ENCODE measurements at places on chromosomes 1 and 21.
A peak's percentile ranks its signal among the peaks of the same experiment; 100 is the strongest.

DNA sequence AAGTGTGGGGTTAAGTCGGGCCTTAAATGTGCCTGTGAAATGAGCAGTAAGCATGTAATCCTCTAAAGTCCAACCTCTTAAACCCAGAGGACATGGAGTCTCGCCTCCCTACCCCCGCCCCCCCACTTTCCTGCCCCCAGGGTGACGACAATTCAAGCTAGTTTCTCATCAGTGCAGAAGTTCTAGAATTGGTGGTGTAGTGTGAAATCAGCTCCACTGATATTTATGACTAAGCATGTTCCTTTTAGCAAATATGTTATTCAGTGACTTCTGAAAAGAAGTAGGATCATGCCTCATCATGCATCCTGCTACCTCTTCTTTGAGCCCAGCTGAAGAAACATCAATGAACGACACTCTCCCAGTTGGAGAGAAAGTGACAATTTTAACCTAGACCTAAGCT is 2.6 kb upstream of the ABCB10 start:
- DNase-seq, result no peak

GRCh38 chr1:33727310-33727709 is 136.6 kb upstream of the HMGB4 start:
- DNase-seq, result no peak

- no peak for DNase-seq
Observed at GRCh38 chr1:204544321-204544720, 28.1 kb downstream of the MDM4 start.

DNA sequence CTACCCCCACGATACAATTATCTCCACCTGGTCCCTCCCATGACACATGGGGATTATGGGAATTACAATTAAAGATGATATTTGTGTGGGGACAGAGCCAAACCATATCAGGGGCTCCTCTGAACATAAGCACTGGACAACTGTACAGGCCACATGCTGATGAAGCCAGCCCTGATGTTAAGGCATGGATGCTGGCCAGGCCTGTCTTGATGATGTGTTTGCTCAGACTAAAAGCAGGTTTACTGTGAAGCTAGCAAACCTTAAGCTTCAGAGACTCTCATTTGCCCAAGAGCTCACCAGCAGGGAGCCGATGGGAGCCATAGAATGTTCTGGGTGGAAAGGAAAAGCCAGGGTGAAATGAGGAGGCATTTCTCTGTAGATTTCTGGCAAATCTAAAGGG is 135.3 kb upstream of the KCNK1 start:
- no peak for DNase-seq

DNA sequence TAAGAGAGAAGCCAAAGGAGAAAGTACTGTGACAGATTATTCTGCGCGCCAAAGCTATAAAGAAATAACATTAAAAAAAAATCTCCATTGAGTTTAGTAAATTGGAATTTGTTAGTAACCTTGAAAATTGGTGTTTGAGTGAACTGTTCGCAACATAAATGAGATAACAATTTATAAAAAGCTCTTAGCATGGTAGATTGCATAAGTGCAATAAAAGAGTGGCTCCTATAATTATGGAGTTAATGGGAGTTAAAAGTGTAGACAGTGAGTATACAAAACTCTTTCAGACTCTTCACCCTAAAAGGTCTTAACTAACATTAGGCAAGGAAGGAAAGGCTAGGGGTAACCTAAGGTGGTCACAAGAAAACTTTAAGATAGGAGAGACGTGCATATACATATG is 50.6 kb downstream of the RPRD2 start:
- DNase-seq, result no peak

- no peak for DNase-seq
Observed at GRCh38 chr1:182084487-182085316, 23.2 kb upstream of the ZNF648 start.

- DNase-seq, result peak; percentile 89
Observed at GRCh38 chr1:31701091-31701736, 2.6 kb downstream of the COL16A1 start.

DNA sequence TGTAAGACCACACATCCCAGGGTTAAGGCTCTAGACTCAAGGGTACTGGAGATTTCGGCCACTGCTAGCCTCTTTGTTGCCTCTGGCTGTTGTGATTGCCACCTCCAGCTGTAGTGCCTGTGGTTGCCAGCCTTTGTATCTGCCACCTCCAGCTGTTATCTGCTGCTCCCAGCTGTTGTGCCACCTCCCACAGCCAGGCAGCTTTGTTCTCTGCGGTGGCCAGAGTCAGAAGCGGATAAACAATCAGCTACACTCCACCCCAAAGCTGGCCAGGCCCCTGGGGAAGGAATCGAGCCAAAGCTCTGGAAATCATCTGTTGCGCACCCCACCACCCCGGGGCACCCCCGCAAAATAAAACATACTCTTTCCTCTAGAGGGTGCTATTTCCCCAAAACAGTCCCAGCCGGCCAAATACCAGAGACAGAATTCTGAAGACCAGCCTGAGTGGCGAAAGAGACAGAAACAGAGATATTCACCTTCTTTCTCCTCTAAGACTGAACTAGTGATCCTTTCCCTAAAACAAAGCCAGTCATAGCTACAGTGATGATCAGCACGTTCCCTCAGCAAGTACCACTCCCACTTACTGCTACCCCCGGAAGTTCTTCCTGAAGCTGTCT is 14.8 kb upstream of the PIGM start:
- DNase-seq, result peak; percentile 52

- DNase-seq, result no peak
Observed at GRCh38 chr1:58618303-58618702, 41.3 kb upstream of the TACSTD2 start.

DNA sequence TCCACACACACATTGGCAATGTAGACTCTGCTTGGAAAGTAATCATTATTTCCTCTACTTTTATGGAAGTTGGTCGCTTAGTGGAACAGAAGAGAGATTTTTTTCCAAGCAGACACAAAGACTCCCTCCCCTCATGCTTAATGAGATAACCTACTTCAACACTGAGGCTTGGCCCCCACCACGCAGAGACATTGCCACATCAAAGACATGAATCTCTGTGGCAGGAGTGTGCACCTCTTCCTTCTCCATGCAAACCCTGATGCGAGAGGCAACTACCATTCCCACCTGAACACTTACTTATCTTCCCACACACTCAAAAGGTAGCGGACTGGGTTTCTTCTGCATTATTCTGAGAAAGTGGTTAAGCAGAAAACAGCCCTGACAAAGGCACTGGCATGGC is 37.3 kb upstream of the LPAR3 start:
- DNase-seq, result no peak

- no peak for DNase-seq
Observed at GRCh38 chr1:93438716-93439115, 9.2 kb upstream of the FNBP1L start.

DNA sequence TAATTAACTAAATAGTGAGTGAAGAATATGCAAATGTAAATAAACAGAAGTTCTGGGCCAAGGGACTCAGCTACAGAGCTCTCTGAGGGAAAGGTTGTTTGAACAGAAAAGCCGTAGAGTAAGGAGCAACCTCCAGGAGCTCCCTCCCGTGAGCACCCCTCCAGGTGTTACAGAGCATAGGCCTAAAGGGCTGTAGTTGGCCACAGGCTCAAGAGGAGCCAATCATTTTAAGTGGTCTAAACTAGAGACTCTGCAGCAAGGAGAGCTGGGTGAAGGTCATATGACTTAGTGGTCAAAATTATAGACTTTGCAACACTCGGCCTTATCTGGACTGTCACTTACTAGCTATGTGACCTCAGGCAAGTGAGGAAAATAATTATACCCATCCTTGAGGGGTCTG is 19.1 kb upstream of the RXRG start:
- DNase-seq, result no peak

- DNase-seq, result peak; percentile 86
Observed at GRCh38 chr1:150552128-150552910, 3.1 kb downstream of the ADAMTSL4 start.

- DNase-seq, result no peak
Observed at GRCh38 chr21:27277110-27277509, 310.2 kb upstream of the ADAMTS5 start.

- DNase-seq, result peak; percentile 32
Observed at GRCh38 chr1:101235696-101236515, 913 bp upstream of the S1PR1 start.

DNA sequence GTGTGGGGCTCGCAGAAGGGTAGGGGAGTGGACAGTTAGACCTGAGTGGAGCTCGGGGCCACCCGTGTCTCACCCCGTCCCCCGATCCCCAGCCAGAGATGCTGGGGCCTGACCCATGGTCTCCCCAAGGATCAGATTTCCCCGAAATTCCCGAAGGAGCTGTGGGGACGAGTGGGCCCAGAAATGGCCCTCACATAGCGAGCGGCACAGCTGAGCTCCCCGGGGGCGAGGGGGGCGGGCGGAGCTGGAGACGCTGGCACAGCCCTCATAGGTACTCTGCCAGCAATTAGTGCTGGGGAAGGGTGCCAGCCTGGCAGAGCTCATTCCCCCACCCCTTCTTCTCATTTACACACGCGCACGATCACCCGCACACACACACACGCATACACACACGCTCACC is 9.2 kb downstream of the CASZ1 start:
- no peak for DNase-seq

DNA sequence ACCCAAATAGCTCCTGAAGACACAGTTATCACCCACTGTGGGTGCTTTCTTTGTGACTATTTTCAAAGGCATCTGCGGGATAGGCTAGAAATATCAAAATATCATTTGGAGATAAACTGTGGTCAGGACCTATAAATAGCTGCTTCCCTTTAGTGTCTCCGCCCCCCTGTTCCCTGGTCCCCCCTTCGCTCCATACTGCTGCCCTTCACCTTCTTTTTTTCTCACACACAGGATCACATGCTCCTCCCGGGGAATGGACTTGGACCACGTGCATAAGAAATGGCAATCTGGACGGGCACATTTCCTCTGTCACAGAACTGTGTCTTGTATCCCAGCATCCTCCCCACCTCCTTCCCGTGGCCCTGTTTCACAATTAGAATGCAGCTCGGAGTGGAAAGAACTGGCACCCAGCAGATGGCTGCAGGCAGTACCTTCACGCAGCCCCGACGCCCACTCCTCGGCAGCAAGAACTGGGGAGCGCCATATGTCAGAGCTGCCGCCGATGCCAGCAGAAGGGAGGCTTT is 68.8 kb upstream of the SSX2IP start:
- DNase-seq, result peak; percentile 66

GRCh38 chr1:52662645-52663313 is 29.8 kb downstream of the SHISAL2A start:
- DNase-seq, result no peak

DNA sequence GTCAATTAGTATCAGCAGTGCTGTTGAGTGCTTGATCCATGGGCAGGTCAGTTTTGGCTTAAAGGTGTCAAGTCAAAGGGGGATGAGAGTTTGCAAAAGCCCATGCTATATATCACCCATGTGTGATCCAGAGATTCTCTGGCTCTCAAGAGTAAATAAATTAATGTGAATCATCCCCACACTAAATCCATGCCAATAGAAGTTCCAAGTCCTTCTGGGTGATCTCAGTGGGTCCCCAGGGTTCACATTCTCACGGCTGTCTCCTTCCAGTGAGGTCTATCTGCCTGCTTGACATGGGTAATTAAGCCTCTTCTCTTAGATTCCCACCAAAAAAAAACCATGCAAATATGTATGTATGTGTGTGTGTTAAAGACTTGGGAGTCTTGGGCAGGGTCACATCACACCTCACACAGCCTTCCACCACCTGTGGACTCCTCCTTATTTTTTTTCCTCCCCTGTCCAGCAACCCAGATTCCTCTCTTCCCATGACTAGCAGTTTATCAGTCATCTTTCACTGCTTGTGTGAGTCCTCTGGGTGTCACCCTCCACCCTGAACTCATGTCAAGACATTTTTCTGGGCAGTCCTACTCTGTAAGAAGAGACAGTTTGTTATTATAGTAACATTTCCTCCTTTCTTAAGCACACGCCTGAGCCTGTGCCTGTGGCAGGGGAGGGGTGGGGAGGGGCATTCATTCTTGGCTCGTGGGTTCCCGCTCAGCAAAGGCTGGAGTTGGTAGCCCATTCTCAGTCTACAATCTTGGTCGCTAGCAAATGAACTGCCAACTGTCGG is 14.3 kb upstream of the S100A11 start:
- DNase-seq, result no peak

- DNase-seq, result no peak
Observed at GRCh38 chr1:184486761-184487445, 100.1 kb downstream of the C1orf21 start.

GRCh38 chr1:77316966-77317365 is 35.1 kb downstream of the AK5 start:
- no peak for DNase-seq

GRCh38 chr1:23567996-23568607 is 8.8 kb upstream of the ID3 start:
- DNase-seq, result no peak

GRCh38 chr1:17246971-17247370 is 1.9 kb upstream of the PADI3 start:
- no peak for DNase-seq

DNA sequence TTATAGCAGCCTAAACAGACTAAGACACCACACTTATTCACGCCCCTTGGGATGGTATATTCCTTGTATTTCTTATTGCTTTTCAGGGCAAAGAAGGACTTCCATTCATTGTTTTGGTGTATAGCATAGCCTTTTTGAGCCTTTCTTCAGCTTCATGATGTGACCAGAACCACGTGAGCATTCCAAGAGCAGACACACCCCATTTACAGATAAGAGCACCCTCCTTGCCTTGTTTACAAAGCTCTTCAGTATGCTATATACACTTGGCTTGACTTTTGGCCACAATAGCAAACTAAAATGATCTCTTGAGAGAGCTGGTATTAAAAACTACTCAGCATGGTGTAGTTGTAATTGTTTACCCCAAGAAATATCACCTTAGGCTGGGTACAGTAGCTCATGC is 78.7 kb downstream of the PIK3R3 start:
- DNase-seq, result no peak

GRCh38 chr1:198947456-198947855 is 308.6 kb downstream of the PTPRC start:
- DNase-seq, result no peak

- DNase-seq, result no peak
Observed at GRCh38 chr1:31672986-31673385, 28.3 kb upstream of the PEF1 start.

DNA sequence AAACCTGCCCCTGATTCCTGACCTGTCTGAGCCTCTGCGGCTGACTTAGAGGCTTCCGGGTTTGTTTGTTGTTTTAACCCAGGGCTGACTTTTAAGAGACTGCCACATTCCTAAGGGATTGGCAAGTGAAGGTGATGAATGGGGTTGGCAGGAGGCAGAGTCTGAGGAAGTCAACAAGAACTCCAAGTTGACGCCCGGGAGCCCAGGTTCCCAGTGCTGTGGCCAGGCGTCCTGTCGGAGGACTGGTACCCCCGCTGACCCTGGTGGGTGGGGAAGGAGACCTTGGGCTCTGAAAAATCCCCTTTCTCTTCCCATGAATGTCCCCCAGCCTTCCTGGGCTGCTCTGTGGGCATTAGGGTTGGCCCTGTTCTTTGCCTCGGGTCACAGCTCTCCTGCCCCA is 19.7 kb upstream of the EPS8L3 start:
- DNase-seq, result no peak

- no peak for DNase-seq
Observed at GRCh38 chr1:91682882-91683597, 182.4 kb downstream of the CDC7 start.

- no peak for DNase-seq
Observed at GRCh38 chr1:102096162-102096561, 99.4 kb upstream of the OLFM3 start.

- no peak for DNase-seq
Observed at GRCh38 chr1:199463521-199464127, 563.9 kb upstream of the NR5A2 start.
